Activated gamma-delta T cell treated with Interleukin-2 at 50 U/mL for 16 hours (primary cell): ENCODE measurements at places on chromosomes 12 and 14.

GRCh38 chr14:50874757-50875156 is 2.9 kb downstream of the ABHD12B start:
- DNase-seq = no peak

DNA sequence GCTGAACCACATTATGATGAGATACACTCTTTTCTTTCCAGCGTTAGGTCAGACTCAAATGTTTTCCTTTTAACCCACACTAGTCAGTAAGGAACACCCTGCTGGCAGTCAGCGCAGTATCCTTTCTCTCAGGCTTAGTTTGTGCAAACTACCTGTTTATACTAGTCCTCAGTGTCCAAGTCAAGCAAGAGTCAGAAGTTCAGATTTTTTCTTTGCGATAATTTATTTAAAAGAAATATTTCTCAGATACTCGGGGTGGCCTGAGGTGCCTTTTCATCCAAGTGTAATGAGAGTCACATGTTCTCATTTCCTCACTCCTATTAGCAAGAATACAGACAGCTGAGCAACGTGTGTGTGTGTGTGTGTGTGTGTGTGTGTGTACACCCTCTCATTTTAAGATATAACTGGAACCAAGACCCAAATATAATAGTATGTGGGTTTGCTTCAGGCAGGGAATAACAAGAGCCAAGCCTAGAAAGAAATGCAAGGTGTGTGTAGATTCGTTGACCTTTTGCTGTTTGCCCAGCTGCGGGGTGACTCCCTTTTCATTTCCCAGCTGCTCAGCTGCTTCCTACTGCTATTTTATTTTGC is 182.7 kb downstream of the KICS2 start:
- DNase-seq = no peak

DNA sequence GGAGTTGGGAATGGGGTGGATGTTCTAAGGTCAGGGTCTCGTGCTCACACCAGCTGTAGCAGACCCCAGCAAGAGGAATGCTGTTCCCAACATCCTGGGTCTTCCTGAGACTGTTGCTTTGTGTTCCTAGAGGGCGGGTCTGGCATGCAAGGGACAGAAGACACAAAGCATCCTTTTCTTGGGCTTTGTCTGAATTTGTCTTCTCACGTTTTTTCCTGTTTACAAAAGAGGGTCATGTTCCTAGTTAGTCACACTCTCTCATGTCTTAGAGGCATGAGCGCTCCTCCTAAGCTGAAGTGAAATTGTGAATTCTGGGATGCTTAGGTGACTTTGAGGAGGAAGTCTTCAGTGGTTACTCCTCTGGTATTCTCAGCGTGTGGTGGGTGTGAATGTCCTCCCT is 9.6 kb upstream of the TAMALIN start:
- DNase-seq = no peak

- DNase-seq = no peak
Measured at GRCh38 chr14:59739794-59740193, 130.8 kb downstream of the RTN1 start.

DNA sequence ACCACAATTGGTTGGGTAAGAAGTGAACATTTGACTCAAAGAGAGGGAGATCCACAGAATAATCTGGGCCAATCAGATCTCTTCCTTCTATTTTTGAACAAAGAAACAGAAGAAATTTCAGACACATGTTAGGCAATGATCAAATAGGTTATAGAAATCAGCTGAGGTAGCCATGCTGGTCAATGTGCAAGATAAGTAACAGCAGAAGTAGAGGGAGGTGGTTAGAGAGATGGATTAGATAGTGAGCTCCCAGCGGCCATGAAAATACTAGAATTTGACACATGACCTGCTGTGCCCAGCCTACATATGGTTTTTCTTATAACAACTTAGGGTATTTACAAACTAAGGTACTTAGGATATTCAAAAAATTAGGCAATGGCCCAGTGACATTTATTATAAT is 230.9 kb upstream of the ARID2 start:
- DNase-seq = no peak

DNA sequence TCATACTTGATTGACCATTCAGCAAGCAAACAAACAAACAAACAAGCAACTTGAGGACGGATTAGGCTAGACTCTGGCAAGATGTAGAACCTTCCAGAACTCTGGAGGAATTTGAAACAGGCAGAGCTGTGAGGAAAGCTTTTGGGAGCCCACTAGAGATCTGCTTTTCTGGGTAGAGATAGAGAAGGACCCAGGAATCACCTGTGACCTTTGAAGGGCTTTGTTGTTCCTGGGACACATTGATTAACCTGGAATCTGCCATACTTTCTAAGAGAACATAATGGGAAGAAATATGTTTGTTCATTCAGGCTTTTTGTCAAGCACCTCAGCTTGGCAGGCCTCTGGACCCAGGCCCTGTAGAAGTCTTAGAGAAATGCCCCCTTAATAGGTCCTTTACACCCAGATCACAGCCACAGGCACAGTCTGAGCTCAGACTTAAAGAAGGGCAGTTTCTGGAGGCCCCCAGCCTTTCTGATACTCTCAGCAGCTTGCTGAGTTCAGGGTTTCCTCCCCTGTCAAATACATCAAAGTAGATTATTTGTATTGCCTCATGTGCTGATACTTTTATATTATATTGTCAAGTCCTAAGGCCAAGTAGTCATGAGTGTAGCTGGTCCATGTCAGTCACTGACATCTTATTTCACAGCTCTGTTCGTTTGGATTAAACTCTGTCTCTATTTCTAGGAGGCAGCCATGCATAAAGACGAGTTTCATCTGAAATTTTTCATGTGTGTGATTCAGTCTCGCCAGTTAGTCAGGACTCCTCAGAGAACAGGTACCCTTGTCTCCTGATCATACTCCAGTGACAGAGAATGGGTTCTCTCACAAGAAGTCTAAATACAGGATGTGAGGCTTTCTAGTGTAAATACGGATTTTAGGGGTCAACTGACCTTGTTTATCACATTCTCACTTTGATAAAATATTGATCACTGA is 1.1 kb upstream of the SENP1 start:
- no peak for DNase-seq

- DNase-seq = no peak
Measured at GRCh38 chr12:27179400-27180214, 64.5 kb upstream of the STK38L start.

- no peak for DNase-seq
Measured at GRCh38 chr12:121611306-121611705, 15.0 kb upstream of the ORAI1 start.

DNA sequence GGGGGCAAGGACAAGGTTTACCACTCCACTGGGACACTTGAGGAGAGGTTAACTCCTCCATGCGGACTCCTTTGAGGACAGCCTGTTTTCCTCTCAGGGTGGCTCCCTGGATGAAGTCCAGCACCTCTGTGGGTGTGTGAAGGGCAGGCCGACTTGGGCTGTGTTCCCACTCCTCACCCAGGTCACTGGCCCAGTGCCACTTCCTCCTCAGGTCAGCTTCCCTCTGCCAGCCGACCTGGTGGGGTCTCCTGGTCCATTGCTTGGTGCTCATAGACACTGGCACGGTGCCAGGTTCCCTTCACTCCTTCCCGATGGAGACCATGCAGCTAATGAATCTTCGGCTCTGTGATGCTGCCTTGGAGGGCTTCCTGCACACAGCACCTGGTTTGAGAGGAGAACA is 146.4 kb upstream of the RTL1 start:
- no peak for DNase-seq

GRCh38 chr12:121678716-121679300 is 9.4 kb upstream of the MORN3 start:
- DNase-seq = no peak

DNA sequence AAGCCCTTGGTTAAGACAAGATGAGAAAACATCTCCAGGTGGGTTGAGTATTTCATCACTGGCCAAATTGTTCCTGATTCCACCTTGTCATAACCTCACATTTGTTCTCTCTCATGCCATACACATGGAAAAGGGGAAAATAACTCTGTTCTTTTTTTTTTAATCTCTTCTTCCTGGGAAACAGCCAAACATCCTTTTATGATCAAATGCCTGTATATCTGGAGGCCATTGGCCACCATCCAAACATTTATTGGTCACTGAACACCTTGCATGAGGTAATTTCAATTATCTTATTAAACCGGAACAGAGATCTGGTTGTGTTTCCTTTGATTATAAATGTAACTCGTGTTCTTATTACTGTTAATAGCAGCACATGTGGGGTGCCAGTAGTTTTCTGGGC is 469.6 kb downstream of the NPAS3 start:
- no peak for DNase-seq

DNA sequence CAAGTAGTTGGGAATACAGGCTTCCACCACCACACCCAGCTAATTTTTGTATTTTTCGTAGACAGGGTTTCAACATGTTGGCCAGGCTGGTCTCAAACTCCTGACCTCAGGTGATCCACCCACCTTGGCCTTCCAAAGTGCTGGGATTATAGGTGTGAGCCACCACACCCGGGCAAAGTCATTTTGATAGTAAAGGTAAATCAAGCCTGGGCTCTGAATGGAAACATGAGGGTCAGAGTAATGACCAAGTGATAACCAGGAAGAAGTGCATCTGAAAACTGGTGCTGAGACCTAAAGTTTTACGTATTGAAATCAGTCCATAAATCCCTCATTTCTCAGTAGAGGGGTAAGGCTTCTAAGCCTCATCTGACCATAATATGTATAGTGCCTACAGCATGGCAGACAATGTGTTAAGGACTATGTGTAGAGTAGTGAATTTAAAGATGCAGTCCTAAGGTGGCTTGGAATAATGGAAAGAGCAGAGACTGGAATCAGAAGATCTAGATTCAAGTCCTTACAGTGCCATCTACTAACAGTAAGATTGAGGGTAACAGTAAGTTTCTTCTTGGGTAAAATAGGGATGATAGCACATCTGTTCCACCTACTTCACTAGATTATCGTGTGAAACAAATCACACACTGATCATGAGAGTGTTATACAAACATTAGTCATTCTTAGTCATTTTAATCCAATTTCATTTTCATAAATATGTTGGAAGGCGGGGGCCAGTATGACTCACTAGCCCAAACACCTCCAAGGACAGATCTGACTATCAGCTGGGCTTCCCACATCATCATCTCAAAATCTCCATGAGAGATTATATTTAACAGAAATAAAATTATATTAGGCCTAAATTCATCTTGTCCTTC is 11.2 kb downstream of the MAP4K5 start:
- DNase-seq = peak; percentile 6

DNA sequence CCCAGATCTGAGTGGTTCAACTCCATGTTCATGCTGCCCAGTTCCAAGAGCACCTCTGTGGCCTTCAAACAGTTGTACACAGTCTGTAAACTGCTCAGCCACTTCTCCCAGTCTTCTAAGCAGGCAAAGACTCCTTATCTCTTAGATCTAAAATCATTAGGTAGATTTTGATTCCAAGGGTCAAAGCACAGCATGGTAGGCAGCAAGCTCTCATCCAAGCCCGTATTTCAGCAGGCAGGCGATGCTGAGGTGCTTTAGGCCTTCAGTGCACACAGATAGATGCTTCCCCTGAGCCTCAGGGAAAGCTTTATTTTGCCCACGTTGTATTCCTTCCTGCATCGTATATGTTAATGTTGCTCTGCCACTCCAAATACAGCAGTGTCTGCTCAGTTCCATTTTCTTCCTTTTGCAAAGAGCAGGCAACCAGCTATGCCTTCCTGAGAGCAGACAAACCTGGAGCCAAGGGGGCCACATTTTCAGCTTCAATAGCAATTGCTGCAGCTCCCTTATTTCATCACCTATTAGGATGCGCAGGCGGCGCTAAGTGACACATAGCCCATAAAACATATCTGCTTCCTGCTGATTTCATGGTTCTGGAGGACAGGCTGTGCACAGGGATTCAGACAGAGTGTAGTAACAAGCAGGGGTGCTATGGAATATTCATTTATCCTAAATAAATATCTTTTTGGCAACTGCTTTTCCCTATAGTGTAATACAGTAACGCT is 67.5 kb downstream of the ETV6 start:
- no peak for DNase-seq

DNA sequence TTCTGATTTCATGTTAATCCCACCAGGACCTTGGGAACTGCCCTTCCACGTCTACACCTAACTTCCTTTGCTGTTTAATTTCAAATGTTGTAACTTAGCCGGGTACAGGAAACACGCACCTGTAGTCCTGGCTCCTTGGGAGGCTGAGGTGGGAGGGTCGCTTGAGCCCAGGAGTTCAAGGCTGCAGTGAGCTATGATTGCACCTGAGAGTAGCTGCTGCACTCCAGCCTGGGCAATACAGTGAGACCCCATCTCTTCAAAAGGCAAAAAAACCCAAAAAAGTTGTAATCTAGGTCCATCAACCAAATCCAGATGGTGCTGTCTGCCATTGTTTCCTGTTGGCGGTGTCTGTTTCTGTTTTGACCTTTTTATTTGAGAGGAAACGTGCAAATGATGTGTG is 14.5 kb downstream of the BCL7A start:
- DNase-seq = no peak

- DNase-seq = no peak
Measured at GRCh38 chr14:95683793-95684192, 2.4 kb upstream of the TCL1B start.

- no peak for DNase-seq
Measured at GRCh38 chr12:110940296-110940695, 19.9 kb upstream of the MYL2 start.

- no peak for DNase-seq
Measured at GRCh38 chr14:87863047-87863446, 129.9 kb downstream of the GALC start.

DNA sequence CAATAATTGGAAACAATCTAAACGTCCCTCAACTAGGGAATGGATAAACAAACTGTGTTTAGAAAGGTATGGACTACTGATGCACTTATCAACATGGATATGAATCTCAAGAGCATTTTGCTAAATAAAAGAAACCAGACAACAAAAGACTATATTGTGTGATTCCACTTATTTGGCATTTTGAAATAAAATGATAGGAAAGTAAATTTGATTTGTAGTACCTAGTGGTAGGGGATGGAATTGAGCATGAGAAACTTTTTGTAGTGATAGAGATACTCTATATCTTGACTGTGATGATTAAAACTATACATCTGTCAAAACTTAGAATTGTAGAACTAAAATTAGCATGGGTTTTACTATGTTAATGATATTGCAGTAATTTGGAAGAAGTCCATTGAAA is 87.1 kb downstream of the ARID2 start:
- DNase-seq = no peak

GRCh38 chr12:26573225-26573909 is 259.6 kb downstream of the ITPR2 start:
- no peak for DNase-seq
